H4 (cell line): ENCODE measurements at places on chromosomes 1 and 21.
A peak's percentile ranks its signal among the peaks of the same experiment; 100 is the strongest.

- DNase-seq, result no peak
Measured at GRCh38 chr1:240090957-240091600, 604 bp upstream of the FMN2 start.

GRCh38 chr1:33758698-33759097 is 105.2 kb upstream of the HMGB4 start:
- no peak for DNase-seq

DNA sequence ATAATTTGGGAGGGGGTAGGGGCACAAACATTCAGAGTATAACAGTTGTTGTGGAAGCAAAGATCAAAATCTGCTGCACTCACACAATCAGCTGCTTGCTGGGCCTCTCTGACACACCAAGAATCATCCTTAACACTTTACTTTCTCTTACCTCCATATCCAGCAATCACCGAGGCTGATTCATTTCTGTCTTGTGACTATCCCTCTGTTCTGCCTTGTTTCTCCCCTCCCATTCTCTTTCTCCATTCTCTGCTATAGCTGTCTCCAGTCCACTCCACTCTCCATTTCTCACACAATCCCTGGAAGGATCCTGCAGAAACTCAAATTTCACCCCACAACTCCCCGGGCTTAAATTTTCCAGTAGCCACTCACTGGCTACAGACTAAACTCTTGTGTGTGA is 91.8 kb upstream of the NGF start:
- DNase-seq, result no peak

DNA sequence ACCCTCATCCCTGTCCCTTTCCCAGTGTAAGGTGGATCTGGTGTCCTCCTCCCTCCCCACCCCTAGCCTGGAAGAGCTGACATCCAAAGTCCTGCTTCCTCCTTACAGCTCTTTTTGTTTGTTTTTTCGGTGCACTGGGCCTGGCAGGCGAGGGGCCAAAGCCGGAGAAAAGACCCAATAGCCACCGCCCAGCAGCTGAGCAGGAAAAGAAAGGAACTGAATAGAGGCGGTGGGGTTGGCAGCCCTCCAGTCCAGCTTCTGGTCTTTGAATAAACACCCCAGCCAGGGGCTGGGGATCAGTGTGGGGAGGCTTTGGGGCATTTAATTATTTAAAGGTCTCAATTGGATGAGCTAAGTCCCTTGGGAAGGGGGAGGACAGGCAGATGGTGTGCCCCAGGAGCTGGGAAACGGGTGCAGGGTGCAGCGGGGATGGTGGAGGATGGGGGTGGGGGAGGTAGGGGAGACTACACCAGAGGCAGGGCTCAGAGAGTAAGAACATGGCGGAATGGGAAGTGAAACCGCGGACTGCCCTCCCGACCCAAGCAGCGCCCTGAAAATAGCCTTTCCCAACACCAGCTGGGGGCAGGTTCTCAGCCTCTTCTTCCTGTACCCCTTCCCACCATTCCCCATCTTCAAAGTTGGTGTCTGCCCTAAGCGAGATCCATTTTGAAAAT is 20.2 kb downstream of the BTG2 start:
- peak; percentile 64 for DNase-seq

DNA sequence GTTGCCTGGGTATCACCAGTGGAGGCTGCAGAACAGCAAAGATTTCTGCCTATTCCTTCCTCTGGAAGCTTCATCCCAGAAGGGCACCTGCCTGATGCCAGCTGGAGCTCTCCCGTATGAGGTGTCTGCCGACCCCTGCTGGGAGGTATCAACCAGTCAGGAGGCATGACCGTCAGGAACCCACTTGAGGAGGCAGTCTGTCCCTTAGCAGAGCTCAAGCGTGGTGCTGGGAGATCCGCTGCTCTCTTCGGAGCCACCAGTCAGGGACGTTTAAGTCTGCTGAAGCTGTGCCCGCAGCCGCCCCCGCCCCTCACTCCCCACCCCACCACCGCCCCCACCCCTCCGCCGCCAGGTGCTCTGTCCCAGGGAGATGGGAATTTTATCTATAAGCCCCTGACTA is 23.1 kb upstream of the HFM1 start:
- DNase-seq, result no peak

DNA sequence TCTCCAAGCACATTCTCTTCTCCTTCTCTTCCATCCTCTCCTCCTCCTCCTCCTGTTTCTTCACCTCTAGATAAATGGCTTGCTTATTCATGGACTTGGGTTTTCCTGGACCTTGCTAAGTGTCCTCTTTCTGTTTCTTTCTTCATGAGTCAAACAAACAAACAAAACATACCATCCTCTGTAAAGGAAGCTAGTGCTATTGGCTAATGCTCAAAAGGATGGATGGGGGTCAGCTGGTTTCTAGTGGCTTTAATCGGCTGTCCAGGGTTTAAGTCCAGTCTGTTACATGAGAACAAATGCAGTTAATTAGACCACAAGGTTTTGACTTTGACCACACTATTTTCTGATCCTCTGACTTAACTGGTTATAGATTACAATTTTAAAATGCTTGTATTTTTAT is 83.8 kb upstream of the TSPAN2 start:
- DNase-seq, result no peak

- DNase-seq, result no peak
Measured at GRCh38 chr1:94753171-94753972, 66.8 kb upstream of the SLC44A3 start.

DNA sequence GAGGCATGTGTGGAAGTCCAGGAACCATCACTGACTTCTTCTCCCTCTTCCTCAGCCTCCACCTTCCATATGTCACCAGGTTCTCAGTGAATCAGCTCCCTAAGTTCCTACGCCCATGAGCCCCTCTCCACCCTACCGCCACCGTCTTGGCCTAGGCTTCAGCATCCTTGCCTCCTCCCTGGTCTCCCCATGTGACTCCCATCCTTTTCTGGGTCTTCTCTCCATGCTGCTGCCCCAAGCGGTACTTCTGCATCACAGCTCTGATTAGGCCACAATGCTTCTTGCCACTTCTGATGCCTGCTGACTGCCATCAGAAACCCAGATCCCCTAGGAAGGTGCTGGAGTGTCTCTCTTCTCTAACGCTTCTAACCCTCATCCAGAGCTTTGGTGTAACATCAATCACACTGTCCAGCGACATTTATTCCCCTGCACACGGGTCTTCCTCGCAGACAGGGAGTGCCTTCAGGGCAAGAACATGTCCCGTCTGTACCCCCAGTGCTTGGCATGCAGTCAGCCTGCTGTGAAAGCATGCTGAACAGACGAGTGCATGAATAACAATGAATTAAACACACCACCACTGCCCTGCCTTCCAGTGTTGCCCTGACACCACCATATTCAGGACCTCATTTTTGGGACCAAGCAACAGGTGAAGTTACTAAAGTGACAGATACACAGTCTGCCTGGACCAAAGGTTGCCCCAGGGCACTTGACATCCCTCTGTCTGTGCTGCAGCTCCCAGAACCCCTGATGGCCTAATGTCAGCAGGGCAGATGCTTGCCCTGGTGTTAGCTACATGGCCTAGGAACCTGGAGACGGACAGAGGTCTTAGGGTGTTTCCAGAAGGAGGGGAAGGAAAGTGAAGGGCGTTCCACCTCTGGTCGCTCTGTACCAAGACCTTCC is 158.7 kb upstream of the EDN2 start:
- no peak for DNase-seq

DNA sequence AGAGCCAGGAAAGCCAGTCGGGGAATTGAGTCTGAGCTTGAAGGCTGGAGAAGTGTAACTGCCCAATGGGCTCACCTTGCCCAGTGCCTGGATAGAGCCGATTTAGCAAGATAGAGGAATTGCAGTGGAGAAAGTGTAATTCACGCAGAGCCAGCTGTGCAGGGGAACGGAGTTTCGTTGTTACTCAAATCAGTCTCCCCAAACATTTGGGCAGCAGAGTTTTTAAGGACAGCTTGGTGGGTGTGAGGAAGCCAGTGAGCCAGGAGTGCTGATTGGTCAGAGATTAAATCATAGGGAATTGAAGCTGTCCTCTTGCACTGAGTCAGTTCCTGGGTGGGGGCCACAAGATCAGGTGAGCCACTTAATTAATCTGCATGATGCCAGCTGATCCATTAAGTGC is 28.4 kb upstream of the NLRP3 start:
- no peak for DNase-seq

DNA sequence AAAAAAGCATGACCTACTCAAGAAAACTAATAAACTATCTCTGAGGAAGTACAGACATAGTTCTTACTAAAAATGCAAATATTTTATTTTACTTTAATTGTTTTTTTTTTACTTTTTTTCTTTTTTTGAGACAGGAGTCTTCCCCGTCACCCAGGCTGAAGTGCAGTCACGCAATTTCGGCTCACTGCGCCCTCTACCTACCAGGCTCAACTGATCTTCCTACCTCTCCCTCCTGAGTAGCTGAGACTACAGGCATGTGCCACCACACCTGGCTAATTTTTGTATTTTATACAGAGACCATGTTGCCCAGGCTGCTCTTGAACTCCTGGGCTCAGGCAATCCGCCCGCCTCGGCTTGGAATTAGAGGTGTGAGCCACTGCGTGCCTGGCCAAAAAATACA is 1263.1 kb downstream of the KCNT2 start:
- DNase-seq, result no peak

DNA sequence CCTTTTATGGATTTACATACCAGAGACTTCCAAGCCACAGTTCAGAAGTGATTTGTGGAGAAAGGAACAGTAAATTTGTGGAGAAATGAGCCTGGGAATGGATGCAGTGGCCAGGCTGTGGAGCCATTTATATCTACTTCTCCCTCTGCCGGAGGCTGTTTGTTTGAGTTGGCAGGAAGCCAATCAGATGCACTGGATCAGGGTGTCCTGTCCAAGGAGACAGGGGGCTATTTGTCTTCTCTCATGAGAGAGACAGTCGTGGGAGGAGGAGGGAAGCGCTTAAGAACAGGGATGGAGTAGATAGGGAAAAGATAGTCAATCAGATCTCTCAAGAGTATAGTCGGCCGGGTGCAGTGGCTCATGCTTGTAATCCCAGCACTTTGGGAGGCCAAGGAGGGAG is 2.8 kb upstream of the HAPLN2 start:
- DNase-seq, result peak; percentile 38

GRCh38 chr1:2594001-2594640 is 7.5 kb downstream of the PRXL2B start:
- no peak for DNase-seq

DNA sequence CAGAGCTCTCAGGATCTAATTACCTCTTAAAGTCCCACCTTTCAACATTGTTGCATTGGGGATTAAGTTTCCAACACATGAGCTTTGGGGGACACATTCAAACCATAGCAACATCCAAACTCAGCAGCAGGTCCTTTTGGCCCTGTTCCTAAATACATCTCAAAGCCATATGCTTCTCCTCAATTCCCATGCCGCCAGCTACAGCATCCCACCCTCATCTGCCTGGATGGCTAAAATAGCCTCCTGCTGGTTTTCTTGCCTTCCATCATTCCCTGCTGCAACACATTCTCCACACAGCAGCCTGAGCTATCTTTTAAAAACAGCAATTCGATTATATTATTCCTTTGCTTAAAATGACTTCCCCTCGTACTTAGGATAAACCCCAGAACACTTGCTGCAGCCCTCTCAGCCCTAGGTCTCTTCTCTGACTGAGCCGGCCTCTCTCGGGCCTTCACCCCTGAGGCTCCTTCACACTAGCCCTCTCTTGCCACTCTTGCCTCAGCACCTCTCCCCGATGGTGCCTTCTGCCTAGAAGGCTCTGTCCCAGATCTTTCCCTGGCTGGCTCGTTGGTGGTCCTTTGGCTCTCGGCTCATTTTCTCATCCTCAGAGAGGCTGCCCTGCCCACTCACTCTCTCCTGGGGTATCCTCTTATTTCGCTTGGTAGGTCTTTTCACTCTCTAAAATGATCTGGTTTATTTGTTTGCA is 16.5 kb downstream of the MYBPH start:
- no peak for DNase-seq

GRCh38 chr1:234624724-234625117 is 14.7 kb upstream of the IRF2BP2 start:
- no peak for DNase-seq

- no peak for DNase-seq
Measured at GRCh38 chr1:169367096-169367685, 406 bp downstream of the NME7 start.

GRCh38 chr1:110085671-110086070 is 15.2 kb upstream of the ALX3 start:
- no peak for DNase-seq

DNA sequence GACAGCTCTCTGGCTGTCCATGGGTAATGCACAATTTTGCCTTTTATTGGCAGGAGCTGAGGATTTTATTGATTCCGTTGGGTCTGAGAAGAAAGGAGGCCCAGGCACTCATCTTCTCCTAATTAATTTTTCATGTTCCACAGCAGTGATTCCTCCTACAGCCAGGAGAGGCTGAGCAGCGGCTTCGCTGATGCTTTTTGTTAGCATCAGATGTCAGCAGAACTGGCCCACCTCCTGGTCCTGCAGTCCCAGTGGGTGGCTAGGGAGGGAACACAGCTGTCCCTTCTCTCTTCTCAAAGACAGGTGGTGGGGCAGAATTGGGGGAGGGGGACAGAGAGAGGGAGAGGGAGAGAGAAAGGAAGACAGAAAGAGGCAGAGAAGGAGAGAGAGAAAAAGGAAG is 5.7 kb downstream of the MT1HL1 start:
- no peak for DNase-seq

DNA sequence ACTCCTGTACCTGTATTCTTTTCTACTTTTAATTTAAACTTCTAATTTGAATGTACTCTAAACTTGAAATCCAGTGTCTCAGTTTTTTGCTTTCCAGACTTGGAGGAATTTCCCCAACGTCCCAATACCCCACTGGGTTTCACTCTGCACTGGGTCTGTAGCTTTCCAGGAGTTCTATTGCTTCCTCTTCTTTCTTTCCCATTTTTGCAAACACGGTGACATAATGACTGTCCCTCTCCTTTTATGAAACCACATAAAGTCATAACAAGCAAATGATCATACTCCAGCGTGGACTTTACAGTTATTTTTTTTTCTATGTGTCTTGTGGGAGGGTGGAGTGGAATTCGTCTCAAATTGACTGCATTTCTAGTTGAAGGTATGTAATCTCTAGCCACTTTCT is 97.1 kb downstream of the FASLG start:
- no peak for DNase-seq

GRCh38 chr1:39722495-39722894 is 16.2 kb upstream of the PPIE start:
- no peak for DNase-seq

- DNase-seq, result no peak
Measured at GRCh38 chr1:7252411-7253117, 467.3 kb downstream of the CAMTA1 start.

DNA sequence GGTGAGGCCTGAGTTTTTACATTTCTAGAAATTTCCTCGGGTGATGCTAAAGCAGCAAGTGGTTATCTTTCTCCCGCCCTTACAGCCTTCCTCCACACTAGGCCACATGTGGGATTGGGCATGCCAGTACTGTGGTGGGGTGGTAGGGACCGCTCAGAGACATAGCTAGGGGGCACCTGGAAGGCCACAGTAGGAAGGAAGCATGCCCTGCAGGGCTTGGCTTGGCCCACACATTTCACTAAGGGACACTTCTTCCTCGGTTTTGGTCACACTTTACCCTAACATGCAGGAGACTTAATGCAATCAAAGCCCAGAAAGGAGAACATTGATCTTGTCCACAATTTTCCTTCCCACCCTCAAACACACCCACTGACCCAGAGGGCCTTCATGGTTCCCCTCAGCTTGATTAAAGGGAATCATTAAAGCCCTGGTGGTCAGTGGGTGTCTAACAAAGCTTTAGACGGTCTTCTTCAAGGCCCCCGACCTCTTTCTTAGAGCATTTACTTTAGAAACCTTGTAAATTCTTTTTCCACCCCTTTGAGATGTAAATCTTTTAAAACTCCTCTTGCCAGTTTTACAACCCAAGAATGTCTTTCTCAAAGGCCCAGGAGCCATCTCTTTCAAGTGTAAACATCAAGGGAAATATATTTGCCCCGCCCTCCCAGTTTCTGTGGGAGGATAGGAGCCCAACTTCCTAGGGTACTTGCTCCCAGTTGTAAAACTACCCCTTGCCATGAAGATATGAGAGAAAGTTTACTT is 246.4 kb upstream of the PTBP2 start:
- no peak for DNase-seq
